ENCODE measurements at places on chromosomes 11 and 22. TPM values are rescaled to one million over a fixed set of nuclear protein-coding genes. Genes with fewer than 3 reads are reported as not detected.

DNA sequence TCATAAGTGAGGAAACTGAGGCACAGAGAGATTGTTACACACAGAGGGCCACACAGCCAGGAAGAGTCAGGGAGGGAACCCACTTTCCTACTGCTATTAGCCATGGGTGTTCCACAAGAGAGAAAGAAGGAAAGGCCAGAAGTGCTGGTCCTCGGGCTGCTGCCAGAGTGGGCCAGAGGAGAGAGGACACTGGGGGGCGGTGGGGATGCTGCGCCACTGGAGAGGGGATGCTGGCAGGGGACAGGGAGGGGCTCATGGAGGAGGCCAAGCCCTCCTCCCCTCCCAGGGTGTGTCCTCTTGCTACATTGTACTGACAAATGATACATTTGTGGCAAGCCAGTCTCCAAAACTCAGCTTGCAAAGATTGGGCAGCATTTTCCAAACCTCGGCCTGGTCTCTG lies 9.9 kb downstream of the IL10RA start:
- DNase-seq: no peak

GRCh38 chr11:116910378-116910777 lies 73.0 kb upstream of the APOA1 start:
- no peak for DNase-seq

GRCh38 chr22:48180631-48181030 lies 1418.2 kb downstream of the TBC1D22A start:
- DNase-seq: no peak

DNA sequence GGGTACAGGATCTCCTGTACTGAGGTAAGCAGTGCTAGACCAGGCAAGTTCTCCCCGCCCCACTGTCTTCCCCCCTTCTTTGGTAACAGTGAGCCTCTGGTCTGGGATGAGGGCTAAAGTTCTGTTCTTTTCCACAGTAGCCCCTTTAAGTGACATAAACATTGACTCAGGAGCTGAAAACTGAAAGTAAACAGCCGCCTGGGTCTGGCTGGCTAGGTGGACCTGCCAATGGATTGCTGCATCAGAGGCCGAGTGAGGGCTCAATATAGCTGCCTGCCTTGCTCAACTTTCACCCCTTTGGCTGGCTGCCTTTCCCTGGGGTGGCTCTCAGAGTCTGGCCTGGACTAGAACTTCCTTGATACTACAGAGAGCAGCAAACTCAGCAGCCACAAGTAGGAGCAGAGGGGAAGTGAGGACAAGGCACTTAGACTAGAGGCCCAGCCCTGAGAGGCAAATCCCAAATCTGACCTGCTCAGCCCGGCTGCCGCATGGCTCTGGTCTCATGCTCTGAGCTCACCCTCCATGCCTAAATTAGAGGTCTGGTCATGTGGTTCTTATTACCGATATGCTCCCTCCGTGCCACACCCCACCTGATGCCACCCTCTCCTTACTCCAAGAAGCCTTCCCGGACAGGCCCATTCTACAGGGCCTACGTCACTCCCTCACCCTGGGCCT lies 9.6 kb upstream of the UCP3 start:
- DNase-seq: no peak

Gene MICALL1
- total RNA-seq: 10.2 TPM

- DNase-seq: no peak
Measured at GRCh38 chr11:41519696-41520095, 60.2 kb upstream of the LRRC4C start.

- DNase-seq: no peak
Measured at GRCh38 chr11:10331548-10332289, 26.8 kb downstream of the ADM start.

- DNase-seq: no peak
Measured at GRCh38 chr22:38051261-38051660, 5.9 kb upstream of the PICK1 start.

- DNase-seq: no peak
Measured at GRCh38 chr22:20604776-20605221, 97.4 kb downstream of the MED15 start.

Gene CCDC15
- 4.8 TPM for total RNA-seq

Gene OR51B2
- total RNA-seq: not detected
